ENCODE measurements at places on chromosomes 2 and 18.
A peak's percentile ranks its signal among the peaks of the same experiment; 100 is the strongest.

DNA sequence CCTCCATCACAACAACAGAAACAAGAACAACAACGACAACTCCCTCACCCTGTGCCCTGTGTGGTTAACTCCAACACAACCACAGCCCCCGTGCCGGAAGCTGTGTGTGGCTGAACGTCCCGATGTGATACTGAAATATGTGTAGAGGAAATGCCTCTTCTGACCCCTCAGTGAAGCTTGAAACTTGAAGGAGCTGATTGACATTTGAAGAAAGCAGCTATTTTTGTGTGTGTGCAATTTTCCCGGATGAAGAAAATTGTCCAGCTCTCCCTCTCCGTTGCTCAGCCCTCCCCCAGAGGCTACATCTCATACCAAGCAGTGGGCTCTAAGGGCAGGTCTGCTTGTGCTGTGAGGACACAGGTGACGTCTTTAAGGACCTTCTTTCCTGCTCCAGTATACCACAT lies 173.8 kb downstream of the ICOS start:
- DNase-seq, result peak; percentile 81

DNA sequence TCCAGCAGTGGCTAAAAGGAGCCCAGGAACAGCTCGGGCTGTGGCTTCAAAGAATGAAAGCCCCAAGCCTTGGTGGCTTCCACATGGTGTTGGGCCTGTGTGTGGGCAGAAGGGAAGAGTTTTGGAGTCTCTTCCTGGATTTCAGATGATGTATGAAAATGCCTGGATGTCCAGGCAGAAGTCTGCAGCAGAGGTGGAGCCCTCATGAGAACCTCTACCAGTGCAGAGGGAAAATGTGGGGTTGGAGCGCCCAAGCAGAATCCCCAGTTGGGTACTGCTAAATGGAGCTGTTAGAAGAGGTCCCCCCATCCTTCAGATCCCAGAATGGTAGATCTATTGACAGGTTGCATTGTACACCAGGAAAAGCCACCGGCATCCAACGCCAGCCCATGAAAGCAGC lies 412.1 kb downstream of the TDRD15 start:
- no peak for DNase-seq

GRCh38 chr2:108936076-108936864 lies 52.8 kb downstream of the EDAR start:
- DNase-seq, result no peak

GRCh38 chr2:47893771-47894170 lies 12.5 kb downstream of the FBXO11 start:
- no peak for DNase-seq

DNA sequence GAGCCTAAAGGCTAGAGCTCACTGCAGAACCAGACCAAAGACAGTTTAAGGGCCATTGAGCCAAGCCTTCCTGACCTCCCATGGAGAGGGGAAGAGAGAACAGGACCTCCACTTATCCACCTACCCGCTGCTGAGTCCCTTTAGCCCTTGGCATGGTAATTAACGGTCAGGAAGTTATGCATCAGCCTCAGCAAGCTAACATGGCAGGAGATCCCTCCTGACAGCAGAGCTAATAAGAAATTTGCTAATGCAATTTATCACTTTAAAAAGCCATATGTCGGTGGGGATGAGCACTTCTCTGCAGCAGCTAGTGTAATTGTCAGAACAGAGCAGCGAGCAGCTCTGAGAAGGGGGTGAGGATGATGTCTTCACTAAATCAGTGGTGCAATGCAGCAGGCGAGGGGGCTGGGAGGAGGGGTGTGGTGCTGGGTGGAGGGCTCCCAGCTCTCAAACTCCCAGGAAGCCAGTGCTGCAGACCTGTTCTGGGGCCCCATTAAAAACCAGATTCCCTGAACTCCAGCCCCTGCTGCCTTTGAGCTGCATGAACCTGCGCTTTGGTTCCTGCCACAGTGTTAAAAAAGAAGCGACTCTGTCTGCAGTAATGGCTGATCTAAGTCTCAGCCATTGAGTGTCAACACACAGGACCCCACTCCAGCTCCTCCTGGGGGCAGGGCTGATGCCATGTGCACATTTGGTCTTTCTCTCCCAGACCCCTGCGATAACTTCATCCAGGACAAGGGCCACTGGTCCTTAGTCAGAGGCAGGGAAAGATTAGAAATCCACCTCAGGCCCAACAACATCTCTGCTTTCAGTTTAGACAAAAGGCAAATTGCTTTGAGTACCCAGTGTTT lies 84.2 kb upstream of the STPG4 start:
- no peak for DNase-seq

Data from stimulated activated CD8-positive, alpha-beta memory T cell treated with anti-CD3 and anti-CD28 coated beads, Interleukin-4, amount 100 ng/mL, for 48 hours (primary cell).